ENCODE measurements at places on chromosomes 6 and 20.

DNA sequence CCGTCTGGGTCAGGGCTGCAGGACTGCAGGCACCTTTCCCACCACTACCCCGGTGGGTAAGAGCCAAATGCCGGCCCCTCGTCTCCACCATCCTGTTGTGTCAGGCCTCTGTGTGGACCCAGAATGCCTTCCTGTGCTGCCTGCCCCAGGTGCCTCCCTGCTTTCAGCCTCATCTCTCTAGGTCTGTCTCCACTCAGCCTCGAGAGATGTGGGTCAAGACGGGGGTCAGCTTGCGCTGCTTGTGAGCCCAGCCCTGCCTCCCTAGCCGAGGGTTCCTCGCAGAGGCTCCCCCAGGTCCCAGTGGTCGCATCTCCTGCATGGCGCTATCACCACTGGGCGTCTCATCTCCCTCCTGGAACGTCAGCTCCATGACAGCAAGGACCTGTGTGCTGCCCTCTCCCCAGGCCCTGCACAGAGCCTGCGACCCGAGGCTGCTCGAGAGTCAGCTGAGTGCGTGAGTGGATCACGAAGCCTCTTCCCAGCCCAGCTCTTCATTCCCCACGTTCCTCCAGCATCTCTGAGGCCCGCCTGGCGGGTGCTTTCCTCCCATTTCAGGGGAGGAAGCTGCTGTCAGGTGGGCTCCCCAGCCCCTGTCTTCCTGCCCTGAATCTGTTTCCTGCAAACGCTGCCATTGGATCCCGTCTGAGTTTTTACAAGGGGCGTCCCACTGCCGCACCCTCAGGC, 38.7 kb upstream of the ZBP1 start:
- no peak for DNase-seq

DNA sequence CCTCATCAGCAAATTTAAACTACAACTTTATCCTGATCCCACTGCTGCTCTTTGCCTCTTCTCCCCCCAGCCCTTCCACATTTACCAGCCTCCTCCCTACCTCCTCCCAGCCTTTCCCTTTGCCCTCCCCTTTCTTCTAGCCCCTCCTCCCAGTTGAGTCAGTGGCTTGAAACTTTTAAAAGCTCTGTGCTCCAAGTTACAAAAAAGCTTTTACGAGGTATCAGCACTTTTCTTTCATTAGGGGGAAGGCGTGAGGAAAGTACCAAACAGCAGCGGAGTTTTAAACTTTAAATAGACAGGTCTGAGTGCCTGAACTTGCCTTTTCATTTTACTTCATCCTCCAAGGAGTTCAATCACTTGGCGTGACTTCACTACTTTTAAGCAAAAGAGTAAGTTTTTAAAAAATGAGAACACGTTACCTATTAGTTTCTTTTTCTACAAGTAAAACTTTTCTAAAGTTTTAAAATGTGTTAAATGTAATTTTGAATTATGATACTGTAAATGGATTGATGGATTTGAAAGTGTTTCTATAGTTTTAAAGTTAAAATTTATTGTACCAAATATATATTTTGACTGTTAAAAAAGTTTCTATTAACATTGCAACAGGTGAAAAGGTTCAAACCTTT, at the start of gene GJA1:
Gene GJA1 (plus strand): TSS at position 203 of the 626 bp plus-strand sequence. CDS start 11,202 bp downstream, outside the sequence.
- no peak for DNase-seq

DNA sequence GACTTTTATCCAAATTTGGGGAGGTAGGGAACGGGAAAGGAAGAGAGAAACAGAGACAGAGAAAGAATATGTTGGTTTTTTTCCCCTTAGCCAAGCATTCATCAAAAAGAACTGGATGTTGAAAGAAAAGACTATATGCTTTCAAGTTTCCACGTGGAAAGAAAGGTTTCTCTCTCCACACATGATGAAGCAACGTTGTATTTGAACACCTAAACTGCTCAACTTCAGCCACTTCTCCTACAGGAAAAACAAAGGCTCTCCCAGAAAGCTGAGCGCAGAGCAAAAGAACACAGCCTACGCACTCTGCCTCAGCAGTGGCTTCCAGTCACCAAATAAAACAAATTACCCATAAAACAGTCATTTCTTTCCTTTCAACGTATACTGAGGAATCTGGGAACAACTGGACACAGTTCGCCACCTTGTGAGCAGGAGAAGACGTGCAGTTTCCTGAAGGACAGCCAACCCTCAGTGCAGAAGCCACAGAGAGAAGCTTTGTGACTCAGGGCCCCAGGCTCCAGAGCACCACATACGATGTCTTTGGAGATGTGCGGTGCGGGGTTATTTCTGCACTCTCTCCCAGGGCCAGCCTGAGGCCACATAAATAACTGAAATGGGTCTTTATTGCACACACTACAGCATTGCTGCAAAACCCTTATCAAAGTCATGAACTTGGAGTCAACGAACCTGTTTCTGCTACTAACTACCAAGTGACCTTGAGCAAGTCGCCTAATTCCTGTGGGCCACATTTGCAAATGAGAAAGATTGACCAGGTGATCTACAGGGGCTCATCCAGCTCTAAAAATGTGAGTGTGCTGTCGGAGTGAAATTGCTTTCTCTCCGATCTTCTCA, 10.1 kb downstream of the IL17F start:
- no peak for DNase-seq

DNA sequence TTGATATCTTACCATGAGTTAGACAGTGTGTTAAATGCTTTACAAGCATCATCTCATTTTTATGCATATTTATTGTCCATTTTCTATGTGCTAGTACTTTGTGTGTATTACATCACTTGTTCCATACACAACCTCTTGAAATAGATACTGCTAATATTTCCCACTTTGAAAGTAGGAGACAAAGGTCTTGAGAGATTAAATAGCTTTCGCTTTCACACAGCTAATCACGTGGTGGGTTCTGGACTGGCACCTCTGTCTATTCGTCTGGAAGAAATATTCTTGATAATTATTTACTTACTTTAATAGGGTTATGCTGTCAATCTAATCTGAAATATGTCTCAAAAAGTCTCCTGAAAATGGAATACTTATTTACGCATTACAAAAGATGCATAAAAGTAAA, 30.2 kb downstream of the EPHA7 start:
- no peak for DNase-seq

- DNase-seq = no peak
Measured at GRCh38 chr20:31712564-31713311, 9.9 kb downstream of the BCL2L1 start.

- DNase-seq = no peak
Measured at GRCh38 chr20:63878899-63879663, 14.0 kb downstream of the TPD52L2 start.

- DNase-seq = peak; percentile 98
Measured at GRCh38 chr6:14706378-14706929, 539.4 kb upstream of the JARID2 start.

GRCh38 chr20:4220756-4221155, 205.4 kb upstream of the RNF24 start:
- DNase-seq = no peak

DNA sequence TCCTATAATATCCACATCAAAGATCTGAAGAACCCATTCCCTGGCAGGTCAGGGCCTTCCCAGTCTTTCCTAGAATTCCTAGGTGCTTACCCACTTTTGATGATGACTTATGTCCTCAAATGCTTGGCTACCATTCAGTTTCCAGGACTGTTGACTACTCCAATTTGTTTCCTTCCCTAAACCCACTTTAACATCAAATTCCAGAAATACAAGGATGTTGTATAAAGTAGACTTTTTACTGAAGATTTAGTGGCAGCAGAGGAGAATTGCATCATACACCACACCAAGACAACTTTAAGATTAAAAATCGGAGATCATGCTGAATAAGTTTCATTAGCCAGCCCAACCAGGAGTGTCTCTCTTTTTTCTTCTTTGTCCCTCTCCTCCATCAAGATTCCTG, 203.3 kb upstream of the LAMP5 start:
- DNase-seq = no peak

DNA sequence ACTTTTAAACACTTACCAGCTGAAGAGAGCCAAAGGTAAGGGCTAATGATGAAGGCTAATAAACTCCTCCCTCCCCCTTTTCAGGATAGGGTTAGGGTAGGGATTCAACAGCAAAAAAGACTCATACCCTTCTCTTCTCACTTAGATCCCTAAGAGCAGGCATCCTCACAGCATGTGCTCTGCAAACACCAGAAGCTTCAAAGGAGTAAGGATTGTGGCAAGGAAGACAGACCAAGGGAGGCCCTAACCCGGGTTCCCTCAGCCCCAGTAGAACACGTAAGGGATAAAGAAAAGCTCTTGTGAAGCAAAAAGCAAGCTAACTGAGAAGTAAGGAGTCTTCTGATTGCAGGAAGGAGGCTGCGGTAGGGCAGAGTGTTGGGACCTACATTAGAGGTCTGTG, 11.6 kb downstream of the MAP3K7 start:
- no peak for DNase-seq

- DNase-seq = no peak
Measured at GRCh38 chr6:127690092-127690491, 113.1 kb downstream of the C6orf58 start.

DNA sequence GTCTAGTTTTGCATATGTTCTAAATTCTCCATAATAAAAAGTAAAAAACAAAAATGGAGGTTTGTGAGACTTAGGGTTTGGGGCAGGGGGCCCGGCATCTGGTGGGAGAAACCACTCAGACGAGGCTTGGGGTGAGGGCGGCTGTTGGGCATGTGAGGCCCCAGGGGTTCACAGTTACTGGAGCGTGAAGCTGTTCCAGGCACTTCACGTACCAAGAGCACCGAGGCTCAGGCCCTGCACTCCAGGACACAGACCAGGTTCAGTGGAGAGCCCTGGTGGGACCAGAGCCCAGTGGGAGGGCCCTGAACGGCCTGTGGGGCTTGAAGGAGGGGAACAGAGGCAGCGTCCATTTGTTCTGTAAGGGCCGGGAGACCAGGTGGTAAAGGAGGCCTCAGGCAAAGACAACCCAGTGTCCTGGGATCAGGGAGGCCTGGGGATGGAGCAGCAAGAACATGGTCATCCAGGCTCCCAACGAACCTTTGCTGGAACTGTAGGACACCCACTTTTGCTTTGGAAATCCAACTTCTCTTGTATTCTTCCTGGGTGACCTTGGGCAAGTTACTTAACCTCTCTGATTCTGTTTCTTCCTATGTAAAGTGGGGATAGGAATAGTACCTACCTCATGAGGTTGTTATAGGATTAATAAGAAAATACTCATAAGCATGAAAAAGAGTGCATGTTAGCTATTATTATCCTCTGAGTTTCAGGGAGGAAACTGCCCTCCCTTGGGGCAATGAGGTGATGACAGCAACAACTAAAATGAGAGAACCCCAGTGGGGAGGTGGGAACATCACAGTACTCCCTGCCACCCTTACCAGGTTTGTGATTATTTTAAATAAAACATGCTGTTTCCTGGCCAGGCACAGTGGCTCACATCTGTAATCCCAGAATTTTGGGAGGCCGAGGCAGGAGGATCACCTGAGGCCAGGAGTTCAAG, 1.1 kb upstream of the FGD2 start:
- no peak for DNase-seq

DNA sequence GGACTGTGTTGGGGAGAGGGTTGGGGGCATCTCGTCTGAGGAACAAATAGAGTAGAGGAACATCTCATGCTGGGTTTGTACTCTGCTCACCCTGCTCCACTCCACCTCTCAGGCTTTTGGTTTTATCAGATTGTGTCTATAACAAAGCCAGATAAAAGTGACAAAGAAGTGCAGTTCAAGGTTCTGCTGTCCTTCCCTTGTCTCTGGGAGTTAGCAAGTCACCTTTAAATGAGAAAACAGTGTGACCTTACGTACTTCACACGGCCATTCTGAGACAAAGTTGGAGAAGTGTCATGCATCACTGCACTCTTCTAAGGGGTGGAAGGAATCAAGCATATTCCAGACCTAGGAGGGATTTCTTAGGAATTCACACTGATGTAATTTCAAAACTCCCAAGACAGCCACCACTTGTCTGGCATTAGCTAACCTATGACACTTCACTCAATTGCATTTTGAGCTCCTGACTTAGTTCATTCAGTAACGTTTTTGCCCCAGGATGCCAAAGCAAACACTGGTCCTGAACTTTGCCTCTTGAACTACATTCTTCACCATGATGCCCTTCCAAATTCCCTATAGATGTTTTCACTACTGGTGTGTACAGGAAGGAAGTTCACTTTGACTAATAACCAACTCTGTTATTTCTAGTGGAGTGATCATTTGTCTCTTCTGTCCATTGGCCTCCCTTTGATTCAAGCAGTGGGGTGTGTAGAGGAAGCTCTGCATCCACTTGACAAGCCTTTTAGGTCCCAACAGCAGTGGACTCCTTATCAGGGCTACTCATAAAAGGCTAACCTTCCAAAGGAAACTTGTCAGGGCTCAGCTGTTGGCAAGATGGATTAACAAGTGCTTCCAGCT, 647.6 kb upstream of the FLRT3 start:
- no peak for DNase-seq

- DNase-seq = no peak
Measured at GRCh38 chr6:134446218-134446848, 128.4 kb upstream of the SGK1 start.

DNA sequence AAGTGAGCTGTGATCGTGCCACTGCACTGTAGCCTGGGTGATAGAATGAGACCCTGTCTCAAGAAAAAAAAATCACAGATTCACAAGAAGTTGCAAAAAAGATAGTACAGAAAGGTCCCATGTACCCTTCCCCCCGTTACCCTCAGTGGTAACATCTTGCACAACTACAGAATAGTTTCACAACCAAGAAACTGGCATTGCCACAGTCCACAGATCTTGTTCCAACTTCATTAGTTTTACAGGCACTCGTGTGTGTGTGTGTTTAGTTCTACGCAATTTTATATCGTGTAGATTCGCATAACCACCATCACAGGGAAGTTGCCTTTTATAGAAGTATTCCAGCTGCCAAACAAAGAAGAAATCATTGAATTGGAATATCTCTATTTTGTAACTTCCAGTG, 19.1 kb downstream of the SPATA2 start:
- peak; percentile 68 for DNase-seq

GRCh38 chr20:62449951-62450691, 22.8 kb upstream of the RBBP8NL start:
- DNase-seq = no peak

- no peak for DNase-seq
Measured at GRCh38 chr20:6014017-6014416, 39.8 kb downstream of the LRRN4 start.

DNA sequence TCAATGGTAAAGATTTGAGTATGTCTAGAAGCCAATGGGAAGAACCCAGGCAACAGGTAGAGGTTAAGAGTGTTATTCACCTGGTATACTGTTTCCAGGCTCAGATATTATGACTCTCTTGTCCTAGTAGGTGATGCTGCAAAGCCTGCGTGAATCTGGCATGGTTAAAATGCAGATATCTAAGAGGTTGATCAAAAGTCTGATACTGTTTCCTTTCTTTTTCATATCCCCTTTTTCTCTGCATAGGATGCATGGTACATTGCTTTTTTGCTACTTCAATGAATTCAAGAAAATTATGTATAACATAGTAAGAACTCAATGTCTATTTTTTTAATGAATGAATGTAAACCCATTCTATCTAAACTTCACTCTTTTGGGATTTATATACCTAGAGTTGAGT, 284.3 kb upstream of the KHDRBS2 start:
- no peak for DNase-seq

GRCh38 chr20:59652381-59652780, 48.0 kb downstream of the PHACTR3 start:
- DNase-seq = no peak

GRCh38 chr6:7590918-7591302, 912 bp downstream of the SNRNP48 start:
- peak; percentile 58 for DNase-seq

Data from suppressor macrophage treated with lipopolysaccharide for 4 hours (primary cell).